ENCODE measurements at places on chromosomes 12 and 14. TPM values are rescaled to one million over a fixed set of nuclear protein-coding genes. Genes with fewer than 3 reads are reported as not detected.

Gene CIROP
- not detected for total RNA-seq

Gene VWF
- 132 TPM for total RNA-seq

Gene MDGA2
- not detected for total RNA-seq

Gene PPP1CC
- 132 TPM for total RNA-seq

Gene PRH2
- total RNA-seq, result not detected

Gene MGST1
- 1,071 TPM for total RNA-seq

Gene ITGA5
- 81.5 TPM for total RNA-seq

Gene TMEM132D
- not detected for total RNA-seq

Gene HOXC4
- total RNA-seq, result 1.1 TPM

Gene TMPRSS12
- not detected for total RNA-seq

Gene C1QL4
- not detected for total RNA-seq

Gene FGD6
- 7.7 TPM for total RNA-seq

Gene ASCL1
- total RNA-seq, result not detected

Gene CPNE6
- total RNA-seq, result not detected

Gene ATL1
- total RNA-seq, result 4.6 TPM

Gene RTL1
- total RNA-seq, result not detected

Gene SLC22A17
- total RNA-seq, result 1.8 TPM

Gene TTC6
- total RNA-seq, result not detected

Gene ALG10B
- total RNA-seq, result 5.1 TPM

Gene MORN3
- not detected for total RNA-seq

Gene NFATC4
- 29.9 TPM for total RNA-seq

Gene KRT2
- total RNA-seq, result not detected

Gene ZC3H14
- 63.6 TPM for total RNA-seq

Gene RAPGEF3
- total RNA-seq, result 41.7 TPM

Gene FGF23
- total RNA-seq, result not detected

Gene PLD4
- total RNA-seq, result under 0.01 TPM

Gene TPPP2
- not detected for total RNA-seq

Gene MIP
- not detected for total RNA-seq

Gene BMAL2
- total RNA-seq, result 5.5 TPM

Gene A2ML1
- total RNA-seq, result not detected

Gene GLT1D1
- 0.75 TPM for total RNA-seq

Gene LMNTD1
- not detected for total RNA-seq

Gene SIX4
- 3.8 TPM for total RNA-seq

Gene STAC3
- 2.2 TPM for total RNA-seq

Gene WNT5B
- 0.82 TPM for total RNA-seq

Gene ACSM4
- total RNA-seq, result not detected

Gene AQP2
- total RNA-seq, result not detected

Gene STX2
- total RNA-seq, result 25.3 TPM

Gene FBLN5
- 158 TPM for total RNA-seq

Gene SLC17A8
- total RNA-seq, result 0.17 TPM

Gene ALG10
- 7.6 TPM for total RNA-seq

Gene MANSC4
- 0.85 TPM for total RNA-seq

Gene SPIC
- not detected for total RNA-seq

Gene PXN
- 67.2 TPM for total RNA-seq

Gene TBC1D30
- 3.3 TPM for total RNA-seq

Gene TAS2R20
- total RNA-seq, result 4.4 TPM

Gene POTEM
- total RNA-seq, result not detected

Gene RIN3
- 32.3 TPM for total RNA-seq

Gene SMCO2
- not detected for total RNA-seq

Gene CEP290
- total RNA-seq, result 15.8 TPM

Gene MYH6
- total RNA-seq, result not detected

Gene DNM1L
- 48.1 TPM for total RNA-seq

Gene DACT1
- total RNA-seq, result 2.9 TPM

Gene USP5
- total RNA-seq, result 22.3 TPM

Gene NIN
- 33.2 TPM for total RNA-seq

Gene KRT83
- not detected for total RNA-seq

Measured in subcutaneous adipose tissue (tissue), 4 donors.